ENCODE measurements at places on chromosomes 5 and 9.

- no peaks in the 10 kb centered on the region for H3K4me1 ChIP-seq
- DNase-seq, result no peak
- H3K27ac ChIP-seq, result no peak overlapping the region
- H3K27me3 ChIP-seq, result no peaks in the 10 kb centered on the region
- no peak overlapping the region for H3K4me3 ChIP-seq
Measured at GRCh38 chr5:28822071-28822470, 1783.7 kb upstream of the CDH9 start.

DNA sequence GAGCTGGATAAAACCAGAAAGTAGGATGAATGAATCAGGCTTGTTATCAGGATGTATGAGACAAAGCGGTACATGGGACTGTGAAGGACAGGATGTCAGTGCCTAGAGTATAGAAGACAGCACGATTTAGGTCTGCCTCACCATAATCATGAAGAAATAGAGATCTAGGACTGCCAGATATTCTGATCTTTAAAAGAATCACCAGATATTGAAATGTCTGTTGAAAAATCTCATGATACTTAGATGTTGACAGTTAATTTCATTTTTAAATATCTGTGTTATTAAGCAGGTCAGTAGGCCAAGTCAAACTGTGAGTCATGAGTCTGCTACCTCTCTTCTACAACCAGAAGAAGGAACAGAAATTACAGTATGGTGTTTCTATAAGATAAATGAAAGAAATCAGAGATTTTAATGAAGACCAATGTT, 65.0 kb downstream of the ST8SIA4 start:
- H3K27me3 ChIP-seq, result no peaks in the 10 kb centered on the region
- peaks cover 38% of the 10 kb centered on the region for H3K36me3 ChIP-seq
- peak overlapping the region; percentile 60 for H3K27ac ChIP-seq
- peaks cover 48% of the 10 kb centered on the region for H3K4me1 ChIP-seq
- no peak for DNase-seq

GRCh38 chr9:7370381-7370780, 429.2 kb downstream of the DMAC1 start:
- H3K27me3 ChIP-seq, result peaks cover 6% of the 10 kb centered on the region
- H3K4me1 ChIP-seq, result no peaks in the 10 kb centered on the region
- no peak overlapping the region for H3K4me3 ChIP-seq
- no peaks in the 10 kb centered on the region for H3K36me3 ChIP-seq

DNA sequence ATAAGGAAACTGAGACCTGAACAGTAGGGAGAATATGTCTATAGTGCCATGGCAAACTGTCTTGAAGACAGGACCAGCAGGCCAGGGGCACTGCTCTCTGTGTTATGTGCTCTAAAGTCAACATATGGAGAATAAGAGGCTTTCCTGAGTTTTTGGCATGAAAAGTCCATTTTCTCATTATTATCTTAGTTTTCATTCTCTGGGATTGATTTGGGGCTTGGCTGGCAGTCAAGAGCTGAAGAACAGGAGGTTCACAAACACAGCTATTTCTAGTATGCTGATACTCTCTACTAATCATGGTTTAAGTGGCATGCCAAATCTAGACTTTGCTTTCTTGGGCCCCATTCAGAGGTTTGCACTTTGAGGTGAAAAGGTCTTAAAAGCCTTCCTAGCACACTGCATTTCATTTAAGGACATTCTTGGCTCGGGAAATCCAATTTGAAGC, 404.4 kb downstream of the ZNF608 start:
- no peak overlapping the region for H3K27ac ChIP-seq
- no peak for DNase-seq
- no peaks in the 10 kb centered on the region for H3K36me3 ChIP-seq
- no peaks in the 10 kb centered on the region for H3K27me3 ChIP-seq

GRCh38 chr9:97861148-97861475, 8.1 kb downstream of the FOXE1 start:
- peaks cover 88% of the 10 kb centered on the region for H3K27me3 ChIP-seq
- no peak overlapping the region for H3K4me3 ChIP-seq
- H3K36me3 ChIP-seq, result peaks cover 2% of the 10 kb centered on the region
- H3K27ac ChIP-seq, result no peak overlapping the region
- peaks cover 4% of the 10 kb centered on the region for H3K4me1 ChIP-seq
- no peak for DNase-seq

DNA sequence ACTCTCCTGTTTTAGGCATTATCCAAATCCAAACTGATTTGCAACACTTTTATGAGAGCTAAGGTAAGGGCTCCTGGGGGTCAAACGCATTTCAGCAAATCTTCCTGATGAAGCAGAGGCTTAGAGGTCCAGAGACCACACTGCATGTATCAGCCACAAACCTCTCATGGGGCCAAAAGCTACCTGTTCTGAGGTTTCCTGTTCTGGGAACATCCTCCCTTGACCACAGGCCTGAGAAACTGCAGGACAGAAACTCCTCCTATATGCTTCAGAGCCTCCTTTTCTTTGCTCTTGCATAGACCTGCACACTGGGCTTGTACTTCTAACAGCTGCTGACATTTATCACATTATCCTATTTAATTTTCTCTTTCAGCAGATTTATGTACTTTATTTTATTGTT, 92.6 kb downstream of the OR2K2 start:
- DNase-seq, result no peak
- H3K4me1 ChIP-seq, result no peaks in the 10 kb centered on the region
- no peak overlapping the region for H3K4me3 ChIP-seq
- no peak overlapping the region for H3K27ac ChIP-seq
- no peaks in the 10 kb centered on the region for H3K36me3 ChIP-seq
- H3K27me3 ChIP-seq, result no peaks in the 10 kb centered on the region

DNA sequence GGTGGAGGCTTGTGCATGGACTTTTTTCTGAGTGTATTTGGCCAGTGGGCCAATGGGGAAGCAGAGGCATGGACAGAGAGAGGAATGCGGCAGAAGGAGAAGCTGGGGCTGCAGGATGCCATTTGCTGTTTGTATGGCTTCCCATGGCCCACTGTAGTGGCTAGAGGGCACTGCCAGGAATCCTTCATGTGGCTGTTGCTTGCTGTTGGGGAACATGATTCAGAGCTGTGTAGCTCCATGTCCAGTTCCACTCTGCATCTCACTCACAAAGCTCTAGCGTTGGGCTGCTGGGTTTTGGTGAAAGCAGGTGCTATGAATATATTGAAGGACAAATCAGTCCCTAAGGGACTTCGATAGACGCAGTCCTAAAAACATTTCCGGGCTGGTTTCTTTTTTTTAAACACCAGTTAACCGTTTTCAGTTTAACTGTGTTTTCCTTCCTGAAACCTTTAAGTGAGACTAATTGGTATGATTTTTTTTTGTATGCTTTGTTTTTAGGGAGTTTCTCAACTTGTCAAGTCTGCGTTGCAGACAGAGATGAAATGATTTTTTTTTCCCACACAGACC, 51.3 kb downstream of the SLC22A5 start:
- no peak for DNase-seq
- H3K36me3 ChIP-seq, result peaks cover 79% of the 10 kb centered on the region
- H3K4me3 ChIP-seq, result peak overlapping the region; percentile 55
- H3K27ac ChIP-seq, result peak overlapping the region; percentile 98
- no peaks in the 10 kb centered on the region for H3K27me3 ChIP-seq

- DNase-seq, result peak; percentile 4
- H3K4me1 ChIP-seq, result no peaks in the 10 kb centered on the region
- no peaks in the 10 kb centered on the region for H3K36me3 ChIP-seq
- H3K27ac ChIP-seq, result no peak overlapping the region
Measured at GRCh38 chr5:2201832-2202231, 319.1 kb upstream of the IRX4 start.

- no peak overlapping the region for H3K4me3 ChIP-seq
- peak; percentile 43 for DNase-seq
- H3K36me3 ChIP-seq, result peaks cover 18% of the 10 kb centered on the region
- H3K4me1 ChIP-seq, result peaks cover 35% of the 10 kb centered on the region
- no peak overlapping the region for H3K27ac ChIP-seq
Measured at GRCh38 chr9:7121055-7121454, 363.3 kb downstream of the KDM4C start.

- peaks cover 6% of the 10 kb centered on the region for H3K4me1 ChIP-seq
- peaks cover 2% of the 10 kb centered on the region for H3K27me3 ChIP-seq
Measured at GRCh38 chr5:176427971-176428370, 11.6 kb upstream of the CLTB start.

DNA sequence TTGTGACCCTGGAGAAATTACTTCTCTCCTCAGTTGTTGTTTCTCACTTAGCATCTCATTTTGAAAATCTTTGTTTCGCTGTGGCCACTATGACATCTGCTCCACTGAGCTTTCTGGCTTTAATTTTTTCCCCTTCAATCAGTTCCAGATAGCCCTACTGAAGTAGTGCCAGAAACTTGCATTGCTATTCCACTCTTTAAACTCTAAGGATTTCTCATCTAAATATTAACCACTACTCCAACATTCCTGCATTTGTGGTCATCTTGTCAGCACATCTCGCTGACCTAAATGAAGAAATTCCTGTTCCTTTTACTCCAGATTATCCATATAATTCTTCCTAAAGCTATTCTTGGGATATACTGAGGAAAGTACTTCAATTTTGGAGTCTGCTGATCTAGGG, 15.3 kb upstream of the NOL6 start:
- H3K27ac ChIP-seq, result no peak overlapping the region
- H3K27me3 ChIP-seq, result peaks cover 9% of the 10 kb centered on the region
- H3K36me3 ChIP-seq, result no peaks in the 10 kb centered on the region

DNA sequence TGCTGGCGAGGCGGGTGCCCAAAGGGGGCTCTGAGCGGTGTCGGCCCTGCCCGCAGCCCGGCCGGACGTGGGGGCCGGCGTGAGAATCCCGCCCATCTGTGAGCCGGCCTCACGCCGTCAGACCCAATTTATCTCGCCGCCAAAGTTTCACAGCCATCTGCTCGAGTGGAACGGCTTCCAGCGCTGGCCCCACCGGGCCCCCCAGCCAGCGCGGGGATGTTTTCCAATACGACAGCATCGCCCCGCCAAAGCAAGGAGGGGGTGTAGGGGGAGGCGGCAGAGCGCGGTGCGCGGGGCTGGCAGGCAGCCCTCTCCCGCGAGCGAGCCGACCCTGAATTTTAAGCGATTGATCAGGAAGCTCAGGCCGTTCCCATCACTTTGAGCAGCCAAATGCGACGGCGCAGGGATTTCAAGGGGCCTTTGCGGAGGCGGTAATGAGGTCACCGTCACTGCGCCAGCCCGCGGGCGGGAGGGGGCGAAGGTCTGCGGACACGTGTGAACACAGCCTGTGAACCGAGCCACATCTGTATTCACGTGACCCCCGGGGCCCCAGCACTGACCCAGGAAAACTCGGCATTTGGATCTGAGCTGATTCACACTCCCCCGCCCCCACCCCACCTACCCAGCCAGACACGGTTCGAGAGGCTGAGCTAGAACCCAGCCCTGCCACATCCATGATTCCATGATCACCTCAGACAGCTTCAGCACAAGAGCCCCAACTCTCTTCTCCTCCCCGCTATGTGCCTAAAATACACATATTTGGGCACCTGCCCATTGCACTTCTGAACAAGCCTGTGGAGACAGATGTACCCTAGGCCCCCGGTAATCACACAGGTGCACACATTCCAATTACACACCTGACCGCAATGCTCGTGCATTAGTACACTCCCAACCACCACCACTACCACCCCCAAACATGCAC, 47.8 kb upstream of the PSD2 start:
- peak; percentile 62 for DNase-seq
- peaks cover 38% of the 10 kb centered on the region for H3K27me3 ChIP-seq
- no peak overlapping the region for H3K27ac ChIP-seq
- H3K4me1 ChIP-seq, result peaks cover 20% of the 10 kb centered on the region
- peak overlapping the region; percentile 64 for H3K4me3 ChIP-seq

- peaks cover 14% of the 10 kb centered on the region for H3K27me3 ChIP-seq
- H3K27ac ChIP-seq, result no peak overlapping the region
- no peak overlapping the region for H3K4me3 ChIP-seq
- no peak for DNase-seq
- no peaks in the 10 kb centered on the region for H3K36me3 ChIP-seq
Measured at GRCh38 chr9:84146893-84147710, 166.5 kb downstream of the RMI1 start.

DNA sequence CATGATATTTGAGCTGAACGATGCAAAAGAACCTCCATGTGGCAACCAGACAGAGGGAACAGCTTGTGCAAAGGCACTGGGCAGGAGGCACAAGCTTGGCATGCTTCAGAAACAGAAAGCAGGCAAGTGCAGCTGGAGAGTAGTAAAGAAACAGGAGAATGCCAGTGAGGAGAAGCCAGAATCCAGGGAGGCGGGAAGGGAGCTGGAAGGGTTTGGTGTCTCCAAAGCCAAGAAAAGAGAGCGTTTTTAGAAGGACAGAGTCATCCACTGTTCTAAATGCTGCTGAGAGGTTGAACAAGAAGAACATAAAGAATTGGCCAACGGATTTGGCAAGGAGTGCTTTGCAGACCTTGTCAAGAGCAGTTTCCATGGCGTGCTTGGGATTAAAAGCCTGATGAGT, 124.7 kb downstream of the TLE1 start:
- no peak overlapping the region for H3K27ac ChIP-seq
- no peaks in the 10 kb centered on the region for H3K4me1 ChIP-seq
- no peaks in the 10 kb centered on the region for H3K27me3 ChIP-seq
- H3K36me3 ChIP-seq, result no peaks in the 10 kb centered on the region

DNA sequence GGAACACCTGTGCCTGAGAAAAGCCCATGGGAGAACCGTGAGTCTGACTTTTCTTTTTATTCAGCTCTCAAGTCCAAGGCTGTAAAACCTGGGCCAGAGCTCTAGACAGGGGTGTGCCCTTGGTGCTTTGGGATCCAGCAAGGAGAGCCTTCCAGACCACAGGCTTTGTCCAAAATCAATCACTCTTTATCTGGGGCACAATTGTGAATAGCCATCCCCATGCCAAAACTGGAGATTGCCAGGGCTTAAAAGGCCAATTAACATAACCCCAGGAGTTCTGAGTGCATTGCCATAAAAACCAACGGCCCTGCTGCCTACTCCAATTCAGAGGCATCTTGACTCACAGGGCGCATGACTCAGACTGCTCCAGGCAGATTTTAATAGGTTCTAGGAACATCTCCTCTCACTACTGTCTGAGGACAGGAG, 391.8 kb downstream of the ARHGEF28 start:
- no peak overlapping the region for H3K27ac ChIP-seq
- no peak for DNase-seq
- H3K4me1 ChIP-seq, result no peaks in the 10 kb centered on the region
- no peaks in the 10 kb centered on the region for H3K36me3 ChIP-seq
- H3K27me3 ChIP-seq, result peaks cover 6% of the 10 kb centered on the region

DNA sequence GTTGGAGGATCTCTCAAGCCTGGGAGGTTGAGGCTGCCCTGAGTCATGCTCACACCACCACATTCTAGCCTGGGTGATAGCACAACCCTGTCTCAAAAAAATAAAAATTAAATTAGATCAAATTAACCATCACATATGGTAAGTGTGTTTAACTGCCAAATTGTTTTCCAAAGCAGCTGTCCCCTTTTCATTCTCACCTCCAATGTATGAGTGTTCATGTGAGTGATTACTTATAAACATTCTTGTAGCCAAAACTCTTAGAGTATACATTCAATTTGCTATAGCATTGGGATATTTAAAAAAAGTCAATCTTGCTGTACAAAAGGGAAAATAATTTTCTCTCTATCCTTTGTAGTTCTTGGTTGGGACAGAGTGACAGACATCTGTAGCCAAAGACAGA, 53.4 kb upstream of the SNAPC3 start:
- no peaks in the 10 kb centered on the region for H3K27me3 ChIP-seq
- no peak for DNase-seq
- H3K4me1 ChIP-seq, result no peaks in the 10 kb centered on the region
- H3K4me3 ChIP-seq, result no peak overlapping the region
- peaks cover 1% of the 10 kb centered on the region for H3K36me3 ChIP-seq

Data from activated CD8-positive, alpha-beta memory T cell treated with anti-CD3 and anti-CD28 coated beads, Interleukin-2, amount 10 ng/mL, durations not matched to agents 7 days and 5 days (primary cell).